Melanocyte of skin (primary cell): ENCODE measurements at places on chromosomes 1 and 21. TPM values are rescaled to one million over a fixed set of nuclear protein-coding genes. Genes with fewer than 3 reads are reported as not detected.

KCNH1 gene
- total RNA-seq, result 17.3 and 19.1 TPM in 2 replicates

ETV3L gene
- total RNA-seq, result not detected in 2 replicates

RAVER2 gene
- total RNA-seq, result 20.3 and 21.6 TPM in 2 replicates

CD101 gene
- total RNA-seq, result 0.69 and 0.73 TPM in 2 replicates

LMOD1 gene
- total RNA-seq, result under 0.01 TPM in 1 of 2 replicates, not detected in the other
